ENCODE measurements at places on chromosomes 6 and 20.

GRCh38 chr20:57198132-57199072 lies 68.0 kb downstream of the BMP7 start:
- no peak for DNase-seq

DNA sequence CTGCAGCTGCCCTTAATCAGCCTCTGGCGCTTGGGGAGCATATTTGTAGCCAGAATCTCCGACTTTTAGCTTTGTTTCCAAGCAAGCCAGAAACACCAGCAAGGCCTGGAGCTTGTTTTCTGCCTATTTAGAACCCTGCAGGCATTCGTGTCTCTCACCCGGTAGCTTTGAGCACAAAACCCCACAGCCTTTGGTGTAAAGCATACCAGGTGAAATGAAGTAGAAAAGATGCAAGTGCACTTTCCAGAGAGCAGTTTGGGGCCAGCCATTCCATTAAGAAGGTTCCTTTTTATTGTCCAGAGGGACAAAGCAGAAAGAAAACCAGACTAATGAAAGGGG lies 736 bp downstream of the FAM217B start:
- no peak for DNase-seq

DNA sequence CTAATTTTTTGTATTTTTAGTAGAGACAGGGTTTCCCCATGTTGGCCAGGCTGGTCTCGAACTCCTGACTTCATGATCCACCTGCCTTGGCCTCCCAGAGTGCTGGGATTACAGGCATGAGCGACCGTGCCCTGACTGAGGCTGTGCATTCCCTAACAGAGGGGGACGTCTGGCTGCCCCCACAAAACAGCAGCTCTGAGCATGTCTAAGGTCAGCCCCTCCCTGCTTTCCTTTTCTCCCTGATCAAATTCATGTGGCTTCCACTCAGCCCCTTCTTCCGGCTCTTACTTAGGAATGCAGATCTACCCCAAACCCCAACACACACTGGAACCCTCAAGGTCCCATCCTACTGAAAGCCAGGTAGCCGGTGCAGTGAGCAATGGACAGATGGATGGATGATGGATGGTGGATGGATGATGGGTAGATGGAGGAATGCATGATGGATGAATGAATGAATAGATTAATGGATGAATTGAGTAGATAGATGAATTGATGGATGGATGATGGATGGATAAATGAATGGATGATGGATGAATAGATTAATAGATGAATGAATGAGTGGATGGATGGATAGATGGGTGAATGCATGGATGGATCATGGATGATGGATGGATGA lies 91.5 kb upstream of the BHLHE23 start:
- DNase-seq, result no peak

DNA sequence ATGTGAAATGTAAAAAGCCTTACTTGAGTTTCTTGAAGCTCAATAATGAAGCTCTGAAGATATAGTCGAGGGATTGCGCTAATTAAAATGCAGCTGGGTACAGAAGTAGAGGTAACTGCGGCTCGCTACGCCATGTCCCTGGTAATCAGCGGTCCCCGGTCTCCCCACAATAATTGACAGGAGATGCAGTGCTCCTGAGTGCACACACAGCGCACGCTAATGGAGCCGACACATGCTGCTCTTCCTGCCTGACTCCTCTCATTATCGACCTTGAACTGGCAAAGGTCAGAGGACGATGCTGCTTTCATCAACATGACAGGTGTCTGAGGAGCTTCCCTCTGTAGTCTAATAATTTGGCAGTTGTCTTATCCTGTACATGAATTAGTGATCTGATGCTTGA lies 365.9 kb downstream of the RNF144B start:
- DNase-seq, result no peak

DNA sequence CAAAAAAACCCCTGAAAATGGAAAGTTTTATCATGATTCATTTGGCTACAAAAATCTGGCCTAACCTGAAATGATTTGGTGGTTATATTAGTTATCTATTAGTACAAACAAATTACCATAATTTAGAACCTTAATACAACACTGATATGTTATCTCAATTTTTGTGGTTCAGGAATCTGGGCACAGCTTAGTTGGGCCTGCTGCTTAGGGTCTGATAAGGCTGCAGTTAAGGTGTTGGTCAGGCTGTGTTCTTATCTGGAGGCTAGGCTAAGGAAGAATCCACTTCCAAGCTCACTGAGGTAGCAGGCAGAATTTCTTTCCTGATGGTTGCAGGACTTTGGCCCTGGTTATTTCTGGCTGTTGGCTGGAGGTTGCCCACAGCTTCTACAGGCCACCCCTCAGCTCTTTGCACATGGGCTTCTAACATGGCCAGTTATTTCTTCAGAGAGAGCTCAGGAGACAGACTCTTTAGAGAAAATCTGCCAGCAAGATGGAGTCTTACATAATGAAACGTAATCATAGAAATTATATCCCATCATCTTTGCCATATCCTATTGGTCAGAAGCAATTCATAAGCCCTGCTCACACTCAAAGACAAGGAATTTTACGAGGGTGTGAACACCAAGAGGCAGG lies 11.4 kb downstream of the TRIM38 start:
- no peak for DNase-seq

DNA sequence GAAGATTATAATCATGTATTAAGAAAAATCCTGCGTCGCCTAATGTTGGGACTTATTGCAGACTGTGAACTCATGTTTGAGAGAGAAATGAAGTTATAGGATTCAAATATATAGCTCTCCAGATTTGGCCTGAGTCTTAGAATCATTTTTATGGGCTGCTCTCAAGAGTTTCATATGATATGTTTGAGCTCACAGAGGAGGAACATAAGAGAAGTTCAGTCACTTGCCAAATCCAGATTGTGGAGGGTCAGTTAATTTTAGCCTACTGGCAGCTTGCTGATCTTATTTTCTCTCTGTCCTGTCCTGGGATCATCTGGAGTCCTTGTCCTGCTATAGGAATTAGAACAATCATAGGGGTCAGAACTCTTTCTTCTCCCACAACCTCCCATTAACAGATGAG lies 186.1 kb upstream of the SUPT3H start:
- no peak for DNase-seq

- DNase-seq, result no peak
These were observed 91.3 kb downstream of the PDE10A start for GRCh38 chr6:165571721-165572132.

GRCh38 chr6:154425034-154425433 lies 68.4 kb upstream of the IPCEF1 start:
- no peak for DNase-seq

- DNase-seq, result no peak
These were observed 28.7 kb downstream of the CFAP206 start for GRCh38 chr6:87436435-87436834.

DNA sequence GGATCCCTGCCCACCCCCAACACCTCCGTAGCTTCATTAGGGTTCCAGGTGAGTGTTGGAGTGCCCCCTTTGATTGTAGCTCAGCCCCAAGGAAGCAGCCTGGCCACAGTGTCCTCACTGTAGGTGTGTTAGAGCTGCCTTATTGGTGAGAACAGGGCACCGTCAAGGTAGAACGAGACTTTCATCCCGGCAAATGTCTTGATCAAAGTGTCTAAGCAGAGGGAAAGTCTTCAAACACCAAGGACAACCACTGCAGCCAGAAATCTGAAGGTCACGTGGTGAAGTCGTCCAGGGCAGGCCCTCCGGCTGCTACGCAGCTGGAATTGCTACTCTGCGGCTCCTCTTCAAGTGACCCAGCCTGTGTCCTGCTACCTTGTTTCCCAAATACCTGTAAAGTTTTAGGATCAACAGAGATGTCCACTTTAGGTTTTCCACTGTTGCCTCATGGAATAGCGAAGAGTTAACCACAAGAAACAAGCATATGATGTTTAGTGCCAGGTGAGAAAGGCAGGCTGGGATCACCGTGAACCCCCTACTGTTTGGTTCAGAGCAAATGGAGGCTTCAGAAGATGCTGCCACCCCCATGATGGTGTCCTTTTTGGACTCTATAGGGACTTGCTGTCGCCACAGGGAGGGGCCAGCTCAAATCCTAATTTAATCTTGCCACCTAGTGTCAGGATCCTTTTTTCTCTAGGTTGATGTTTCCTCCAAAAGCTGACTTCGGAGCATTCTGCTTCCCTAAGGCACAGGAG lies 1.7 kb upstream of the DLL1 start:
- DNase-seq, result no peak

DNA sequence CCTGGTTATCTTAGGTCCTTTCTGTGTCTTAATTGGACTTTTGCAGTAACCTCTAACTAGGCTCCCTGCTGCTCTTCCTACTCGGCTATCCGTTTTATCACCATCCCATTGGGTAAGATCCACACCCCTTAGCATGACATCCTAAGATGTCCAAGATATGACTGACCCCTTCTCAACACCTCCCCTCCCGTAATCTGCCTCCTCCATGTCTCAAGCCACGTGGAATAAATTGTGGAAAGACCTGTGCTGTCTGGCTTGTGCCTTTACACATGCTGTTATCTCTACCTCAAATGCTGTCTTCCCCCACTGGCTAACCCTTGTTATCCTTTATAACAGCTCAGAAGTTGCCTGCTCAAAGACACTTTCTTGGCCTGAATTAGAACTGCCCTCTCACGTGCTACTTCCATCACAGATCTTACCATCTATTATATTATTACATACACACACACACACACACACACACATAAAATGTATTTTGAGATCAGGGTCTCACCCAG lies 26.5 kb downstream of the EIF2S2 start:
- no peak for DNase-seq

GRCh38 chr20:7352165-7352564 lies 584.7 kb downstream of the BMP2 start:
- no peak for DNase-seq

DNA sequence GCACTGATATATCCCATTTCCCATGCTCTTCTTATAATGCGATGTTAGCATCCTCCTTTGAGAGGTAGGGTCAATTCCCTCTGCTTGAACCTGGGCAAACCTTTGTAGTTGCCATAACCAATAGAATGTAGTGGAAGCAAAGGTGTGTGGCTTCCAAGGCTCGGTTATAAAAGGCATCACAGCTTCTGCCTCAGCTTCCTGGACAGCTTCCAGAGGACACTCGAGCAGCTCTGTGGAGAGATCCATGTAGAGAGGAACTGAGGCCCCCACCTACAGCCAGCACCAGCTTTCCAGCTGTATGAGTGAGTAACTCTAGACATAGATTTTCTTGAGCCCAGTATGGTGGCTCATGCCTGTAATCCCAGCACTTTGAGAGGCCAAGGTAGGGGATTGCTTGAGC lies 36.7 kb downstream of the FGD2 start:
- no peak for DNase-seq

GRCh38 chr6:97097068-97098047 lies 172.8 kb downstream of the KLHL32 start:
- peak; percentile 88 for DNase-seq

GRCh38 chr6:147016440-147016839 lies 187.8 kb upstream of the STXBP5 start:
- DNase-seq, result no peak

DNA sequence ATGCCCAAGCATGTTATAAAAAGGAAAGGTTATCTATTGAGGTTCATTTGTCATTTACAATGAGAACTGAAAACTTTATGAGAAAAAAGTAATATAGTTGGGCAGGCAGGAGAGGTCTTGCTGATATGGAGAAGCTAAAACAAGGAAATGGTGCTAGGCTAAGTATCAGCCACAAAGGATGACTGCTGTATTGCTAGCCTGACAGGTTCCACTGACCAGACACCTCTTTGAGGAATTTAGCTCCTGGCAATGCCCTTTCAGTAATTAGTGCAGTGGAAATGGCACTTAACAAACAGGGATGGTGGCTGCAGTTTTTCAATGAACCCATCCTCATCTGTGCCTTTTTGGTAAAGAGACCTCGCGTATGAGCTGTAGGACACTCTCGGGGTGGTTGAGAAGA lies 284.4 kb downstream of the ZFAND3 start:
- DNase-seq, result no peak

- DNase-seq, result no peak
These were observed 13.5 kb upstream of the SERPINB6 start for GRCh38 chr6:2984738-2985406.

- DNase-seq, result no peak
These were observed 50.8 kb upstream of the SMLR1 start for GRCh38 chr6:130776287-130776925.

- DNase-seq, result no peak
These were observed 23.8 kb downstream of the SLC22A23 start for GRCh38 chr6:3433005-3433404.

DNA sequence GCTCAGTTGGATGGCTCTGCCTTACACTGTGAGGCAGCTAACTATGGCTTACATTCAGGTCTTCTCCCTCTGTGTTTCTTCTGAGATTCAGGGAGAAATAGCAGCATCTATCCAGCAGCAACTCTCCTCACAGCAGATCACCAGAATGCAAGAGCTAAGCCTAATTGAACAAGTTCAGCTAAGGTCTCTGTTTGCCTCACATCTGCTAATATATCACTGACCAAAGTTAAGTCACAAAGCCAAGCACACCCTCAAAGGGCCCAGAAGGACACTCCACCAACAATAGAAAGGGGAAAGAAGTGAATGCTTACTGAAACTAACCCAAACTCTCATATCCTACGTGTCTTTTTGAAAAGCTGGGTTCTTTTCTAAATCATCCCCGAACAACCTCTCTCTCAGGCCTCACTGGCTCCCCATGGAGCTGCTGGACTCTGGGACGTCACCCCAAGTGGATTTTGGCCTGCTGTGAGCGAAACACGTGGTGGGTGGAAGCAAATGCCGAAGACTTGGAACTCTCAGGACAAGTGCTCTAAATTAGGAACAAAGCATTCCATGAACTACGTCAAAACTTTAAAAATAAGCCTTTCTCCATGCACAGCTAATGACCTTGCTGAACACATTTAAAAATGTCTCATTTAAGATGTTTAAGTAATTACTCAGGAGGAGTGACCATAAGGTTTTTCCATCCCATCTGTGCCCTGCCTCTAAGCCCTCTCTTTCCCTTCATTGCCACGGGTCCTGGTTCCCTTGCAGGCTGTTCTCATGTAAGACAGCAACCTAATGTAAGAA lies 167.5 kb upstream of the PLCB4 start:
- no peak for DNase-seq

DNA sequence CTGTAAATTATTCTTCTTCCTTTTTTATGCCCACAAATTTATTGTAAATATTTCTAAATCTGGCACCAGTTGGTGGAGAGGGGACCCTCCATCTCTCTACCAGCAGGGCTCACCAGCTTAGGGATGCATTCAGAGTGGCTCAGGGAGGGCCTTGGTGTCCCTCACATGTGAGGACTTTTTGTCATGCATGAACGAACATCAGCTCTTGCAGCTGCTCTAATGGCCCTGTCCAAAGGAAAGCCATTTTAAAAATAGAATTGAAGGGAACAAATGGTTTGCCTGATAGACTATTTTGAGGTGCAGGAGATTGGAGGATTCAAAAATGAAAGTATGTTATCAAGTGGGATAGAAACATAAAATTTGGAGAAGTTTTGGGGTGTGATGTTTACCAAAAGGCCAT lies 37.5 kb upstream of the KLHL31 start:
- no peak for DNase-seq

GRCh38 chr20:47389867-47390347 lies 33.4 kb upstream of the ZMYND8 start:
- no peak for DNase-seq

DNA sequence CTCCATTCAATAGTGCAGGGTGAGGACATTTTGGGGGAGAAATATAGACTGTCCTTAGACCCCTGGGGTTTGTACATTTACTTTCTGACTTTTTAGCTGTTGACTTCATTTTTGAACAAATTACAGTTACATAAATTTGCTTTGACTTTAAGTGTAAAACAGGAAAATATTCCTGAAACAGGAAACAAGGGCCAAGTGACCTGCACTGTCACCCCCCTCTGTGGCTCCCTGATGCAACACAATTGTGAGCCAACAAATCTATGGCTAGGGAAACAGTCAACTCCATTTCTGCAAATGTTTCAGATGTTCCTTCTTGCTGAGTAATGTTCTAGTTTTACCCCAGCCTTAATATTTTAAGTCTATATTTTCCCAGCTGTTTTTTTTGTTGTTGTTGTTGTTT lies 39.8 kb downstream of the HLA-A start:
- DNase-seq, result no peak

GRCh38 chr6:149015535-149016525 lies 269.0 kb downstream of the UST start:
- DNase-seq, result no peak

Data from NCI-H1436 treated with DMSO at 0.1 percent for 48 hours (cell line).